ENCODE measurements at places on chromosomes 5 and 9.

DNA sequence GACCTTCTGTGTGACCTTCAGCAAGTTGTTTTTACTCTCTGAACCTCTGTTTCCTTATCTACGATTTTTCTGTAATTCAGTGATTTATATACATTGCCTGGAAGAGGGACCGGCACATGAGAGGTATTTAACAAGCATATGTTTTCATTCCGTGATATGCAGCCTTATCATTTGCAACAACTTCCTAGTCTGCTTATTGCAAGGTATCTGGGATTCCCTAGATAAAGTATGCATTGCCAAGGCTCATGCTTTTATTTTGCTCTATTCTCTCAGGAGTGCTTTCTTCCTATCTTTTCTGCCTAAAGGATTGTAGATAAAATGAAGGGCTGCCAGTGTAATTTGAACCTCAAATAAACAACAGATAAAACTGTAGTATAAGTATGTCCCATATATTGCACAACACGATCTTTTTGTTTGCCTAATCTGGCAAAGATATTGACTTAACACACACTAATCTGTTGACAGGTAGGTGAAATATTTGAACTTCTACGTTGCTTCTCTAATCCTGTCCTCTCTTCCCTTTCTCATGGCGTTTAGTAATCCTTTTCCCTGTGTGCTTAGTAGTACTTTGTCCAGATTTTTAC lies 377.2 kb upstream of the TNC start:
- DNase-seq: no peak

DNA sequence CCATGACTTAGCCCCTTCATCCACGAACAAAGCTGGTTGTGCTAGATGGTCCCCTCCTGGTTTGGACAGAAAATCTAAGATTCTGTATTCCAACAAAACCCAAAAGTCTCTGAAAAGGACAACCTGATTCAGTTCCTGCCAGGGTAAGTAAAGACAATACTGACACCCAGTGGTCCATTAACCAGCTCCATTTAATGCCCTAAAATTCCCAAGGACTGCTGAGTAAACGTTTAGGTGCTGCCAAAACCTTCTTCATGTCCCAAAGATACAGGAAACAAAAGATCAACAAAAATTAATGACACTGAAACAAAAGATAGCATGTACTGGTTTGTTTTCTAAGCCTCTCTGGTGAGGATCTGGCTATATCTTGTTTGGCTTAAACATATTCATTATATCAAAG lies 25.3 kb upstream of the PPP1R2B start:
- DNase-seq: no peak

DNA sequence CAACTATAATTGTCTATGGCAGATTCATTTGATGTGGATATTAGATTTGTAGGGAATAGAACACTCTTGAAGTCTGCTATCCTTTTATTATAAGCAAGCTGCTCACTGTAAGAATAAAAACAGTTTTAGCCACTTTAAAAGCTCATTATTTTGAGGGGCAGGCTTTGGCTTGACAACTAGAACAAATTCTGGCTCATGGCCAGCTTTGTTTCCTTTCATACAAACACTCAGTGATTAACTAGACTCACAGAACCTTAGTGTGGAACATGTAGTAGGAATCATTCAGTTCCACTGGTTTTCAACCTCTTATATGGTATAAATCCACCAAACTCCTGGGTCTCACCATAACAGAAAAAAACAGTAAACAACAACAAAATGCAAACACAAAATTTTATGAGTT lies 27.4 kb upstream of the CEP120 start:
- DNase-seq: no peak

- no peak for DNase-seq
Observed at GRCh38 chr9:127179633-127180441, 57.4 kb upstream of the ANGPTL2 start.

GRCh38 chr9:112863746-112864145 lies 26.9 kb downstream of the SLC46A2 start:
- no peak for DNase-seq

DNA sequence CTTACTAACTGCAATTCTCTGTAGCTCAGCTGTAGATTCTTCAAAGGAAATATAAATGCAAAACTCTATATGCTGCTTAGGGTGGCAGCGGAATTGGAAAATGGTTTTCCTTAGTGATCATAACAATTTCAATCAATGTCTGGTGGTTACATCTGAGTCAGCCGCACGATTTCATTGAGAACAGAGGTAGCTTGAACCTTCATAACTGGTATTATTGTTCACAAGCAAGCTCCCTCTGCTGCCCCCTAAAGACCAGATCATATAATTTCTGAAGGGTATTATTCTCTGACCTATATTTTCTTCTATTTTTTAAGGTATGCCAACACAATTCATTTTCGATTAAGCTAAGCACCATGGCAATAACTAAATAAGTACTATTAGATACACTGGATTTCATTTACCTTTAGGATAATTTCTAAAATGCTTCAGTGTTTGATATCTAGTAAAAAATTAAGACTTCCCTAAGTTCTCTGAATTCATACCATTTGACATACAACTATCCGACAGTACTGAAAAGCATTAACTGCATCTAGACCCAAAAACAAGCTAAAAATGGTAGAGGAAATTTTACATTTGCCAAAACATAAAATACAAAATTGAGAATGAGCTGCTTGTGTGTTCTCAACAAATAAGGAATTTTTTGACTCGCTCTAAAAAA lies 181.1 kb upstream of the SPEF2 start:
- no peak for DNase-seq

- DNase-seq: no peak
Observed at GRCh38 chr5:37954561-37954960, 114.7 kb upstream of the GDNF start.

DNA sequence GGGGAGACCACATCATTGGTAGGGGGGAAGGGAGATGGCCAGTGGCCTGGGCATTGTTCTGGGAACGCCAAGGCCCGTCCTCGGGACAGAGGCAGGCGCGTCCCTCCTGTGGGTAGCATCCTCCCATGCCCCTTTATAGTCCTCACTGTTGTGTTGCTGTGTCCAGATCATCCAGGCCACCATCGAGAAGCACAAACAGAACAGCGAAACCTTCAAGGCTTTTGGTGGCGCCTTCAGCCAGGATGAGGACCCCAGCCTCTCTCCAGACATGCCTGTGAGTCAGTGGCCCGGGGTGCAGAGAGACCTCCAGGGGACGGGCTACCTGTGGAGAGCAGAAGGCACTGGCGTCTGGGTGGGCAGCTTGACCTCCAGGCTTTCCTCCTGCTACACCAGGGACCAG lies 38.4 kb upstream of the SUSD3 start:
- no peak for DNase-seq

DNA sequence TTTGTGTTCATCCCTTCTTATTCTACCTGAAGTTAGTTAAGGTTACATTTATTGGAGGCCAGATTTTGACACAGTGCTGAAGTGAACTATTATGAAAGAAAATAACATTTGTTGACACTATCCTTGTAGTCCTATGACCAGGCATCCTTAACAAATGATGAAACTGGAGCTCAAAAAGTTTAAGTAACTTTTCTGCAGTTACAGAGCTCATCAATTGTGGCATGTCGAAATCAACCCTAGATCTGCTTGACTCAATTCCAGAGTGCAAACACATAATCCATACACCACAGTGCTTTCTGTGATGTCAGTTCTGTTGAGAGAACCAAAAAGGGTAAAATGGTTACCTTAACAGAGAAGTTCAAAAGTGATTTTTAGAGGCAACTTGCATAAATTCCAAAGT lies 28.6 kb downstream of the KCNN2 start:
- DNase-seq: no peak

DNA sequence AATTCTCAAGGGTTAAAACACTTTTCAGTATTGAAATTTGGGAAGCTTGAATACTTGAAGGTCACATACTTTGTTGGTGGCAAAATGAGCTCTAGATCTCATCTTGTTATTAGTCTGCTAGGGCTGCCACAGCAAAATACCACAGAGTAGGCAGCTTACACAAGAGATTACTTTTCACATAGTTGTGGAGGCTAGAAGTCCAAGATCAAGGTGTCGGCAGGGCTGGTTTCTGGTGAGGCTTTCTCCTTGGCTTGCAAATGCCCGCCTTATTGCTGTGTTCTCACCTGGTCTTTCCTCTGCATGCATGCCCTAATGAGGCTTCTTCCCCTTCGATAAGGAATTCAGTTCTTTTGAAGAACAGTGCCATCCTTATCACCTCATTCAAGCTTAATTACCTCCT lies 270.8 kb upstream of the ANKRD55 start:
- no peak for DNase-seq

DNA sequence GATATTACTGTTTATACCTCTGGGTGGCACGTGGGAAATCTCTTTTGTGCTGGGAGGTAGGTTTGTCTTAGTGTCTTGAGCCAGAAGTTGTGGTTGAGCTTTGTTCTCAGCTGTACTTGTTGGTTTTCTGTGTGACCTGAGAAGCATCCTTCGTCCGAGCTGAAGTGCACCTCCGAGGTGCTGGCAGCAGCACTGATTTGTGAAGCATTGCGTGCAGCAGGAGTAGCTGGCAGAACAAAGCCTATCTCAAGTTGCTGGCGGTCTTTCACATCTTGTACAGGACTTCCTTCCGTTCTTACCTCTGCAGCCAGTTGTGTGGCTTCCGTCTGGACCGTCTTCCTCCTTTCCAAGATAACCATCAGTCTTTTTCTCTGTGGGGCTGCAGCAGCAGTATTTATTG lies 4.3 kb downstream of the PRRC2B start:
- no peak for DNase-seq

- no peak for DNase-seq
Observed at GRCh38 chr5:83645936-83646335, 74.7 kb downstream of the HAPLN1 start.

GRCh38 chr9:127943011-127943662 lies 5.5 kb upstream of the DPM2 start:
- no peak for DNase-seq

DNA sequence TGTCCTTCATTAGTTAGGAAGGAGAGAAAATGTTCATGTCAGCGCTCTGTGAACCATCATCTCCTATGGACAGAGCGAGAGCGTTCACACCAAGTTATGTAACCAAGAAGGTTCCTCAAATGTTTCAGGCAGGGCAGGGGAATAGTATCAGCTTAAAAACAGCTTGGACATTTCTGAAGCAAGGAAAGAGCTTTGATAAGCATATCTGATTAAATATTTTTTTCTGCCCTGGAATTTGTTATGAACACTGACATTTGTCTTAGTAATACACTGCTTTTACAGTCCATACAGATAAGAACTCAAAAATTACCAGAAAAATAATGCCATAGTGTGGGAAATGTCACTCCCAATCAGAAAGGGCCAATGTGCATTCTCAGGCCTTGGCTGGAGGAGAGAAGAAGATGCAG lies 66.3 kb upstream of the LIFR start:
- no peak for DNase-seq

DNA sequence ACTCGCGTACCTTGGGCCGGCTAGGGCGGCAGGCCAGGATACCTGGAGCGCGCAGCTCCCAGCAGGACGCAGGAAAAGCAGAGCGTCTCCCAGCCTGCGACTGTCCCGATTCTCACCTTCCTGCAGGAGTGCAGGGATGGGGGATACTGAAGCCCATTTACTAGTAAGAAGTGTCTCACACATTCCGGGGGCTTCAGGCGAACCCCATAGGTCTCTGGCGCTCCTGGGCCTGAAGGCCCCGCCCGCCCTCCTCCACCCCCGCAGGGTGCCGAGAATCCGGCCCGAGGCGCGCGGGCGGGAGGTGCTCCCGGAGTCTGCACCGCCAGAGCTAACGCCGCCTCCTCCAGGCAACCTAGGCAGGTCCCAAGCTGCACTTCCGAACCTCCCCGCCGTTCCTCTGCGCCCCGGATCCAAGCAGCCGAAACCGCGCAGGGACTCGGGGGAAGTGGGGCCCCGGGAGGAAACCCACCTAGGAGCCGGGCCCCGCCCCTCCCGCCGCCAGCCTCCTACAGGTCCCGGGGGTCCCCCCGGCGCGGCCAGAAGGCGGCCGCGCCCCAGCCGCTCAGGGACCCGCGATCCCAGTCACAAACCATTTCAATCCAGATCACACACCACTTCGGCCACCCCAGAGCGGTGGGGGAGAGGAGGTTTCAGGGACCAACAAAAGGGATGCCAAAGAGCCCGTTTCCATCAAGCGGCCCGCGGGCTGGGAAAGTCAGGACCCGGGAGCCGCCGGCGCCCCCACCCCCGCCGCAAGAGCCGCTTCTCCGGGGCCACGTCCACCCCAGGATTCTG lies 1.2 kb downstream of the ROR2 start:
- DNase-seq: no peak

All from smooth muscle cell of the brain vasculature (primary cell).